Stimulated activated CD8-positive, alpha-beta memory T cell treated with anti-CD3 and anti-CD28 coated beads, Interleukin-7, amount 100 ng/mL, for 1 hour (primary cell): ENCODE measurements at places on chromosomes 4 and X.

GRCh38 chrX:120514236-120514635, 45.1 kb upstream of the LAMP2 start:
- DNase-seq: no peak

DNA sequence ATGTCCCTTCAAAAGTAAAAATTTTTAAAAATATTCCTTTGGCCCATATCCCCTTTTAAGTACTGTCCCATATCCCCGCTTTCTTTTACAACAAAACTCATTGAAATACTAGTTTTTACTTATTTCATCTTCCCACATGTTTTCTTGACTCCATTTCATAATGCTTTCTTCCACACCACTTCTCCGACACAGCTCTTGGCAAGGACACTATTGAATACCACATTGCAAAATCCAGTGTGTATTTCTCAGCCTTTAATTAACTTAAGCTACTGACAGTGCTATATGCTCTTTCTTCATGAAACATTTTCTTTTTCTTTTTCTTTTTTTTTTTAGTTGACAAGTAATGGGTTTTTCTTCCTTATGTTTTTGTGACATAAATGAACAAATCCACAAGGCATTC, 28.8 kb downstream of the PRDM8 start:
- DNase-seq: no peak

DNA sequence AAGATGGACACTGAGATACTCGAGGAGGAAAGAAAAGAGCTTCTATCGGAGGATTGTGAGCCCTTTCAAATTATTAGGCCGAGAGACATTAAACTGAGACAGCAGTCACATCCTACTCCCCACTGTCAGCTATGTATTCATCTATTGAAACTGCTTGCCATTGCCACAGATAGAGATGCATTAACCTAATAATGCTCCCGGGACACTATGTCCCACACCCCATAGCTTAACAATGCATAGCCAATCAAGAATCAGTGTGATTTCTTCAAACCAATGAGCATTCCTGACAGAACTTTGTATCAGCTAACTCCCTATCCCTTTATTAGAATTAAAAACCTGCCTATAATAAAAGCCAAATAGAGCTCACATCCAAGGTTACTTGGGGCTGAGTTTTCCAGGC, 118.1 kb upstream of the NEIL3 start:
- DNase-seq: no peak

- no peak for DNase-seq
Observed at GRCh38 chr4:129708784-129709183, 612.8 kb downstream of the C4orf33 start.

DNA sequence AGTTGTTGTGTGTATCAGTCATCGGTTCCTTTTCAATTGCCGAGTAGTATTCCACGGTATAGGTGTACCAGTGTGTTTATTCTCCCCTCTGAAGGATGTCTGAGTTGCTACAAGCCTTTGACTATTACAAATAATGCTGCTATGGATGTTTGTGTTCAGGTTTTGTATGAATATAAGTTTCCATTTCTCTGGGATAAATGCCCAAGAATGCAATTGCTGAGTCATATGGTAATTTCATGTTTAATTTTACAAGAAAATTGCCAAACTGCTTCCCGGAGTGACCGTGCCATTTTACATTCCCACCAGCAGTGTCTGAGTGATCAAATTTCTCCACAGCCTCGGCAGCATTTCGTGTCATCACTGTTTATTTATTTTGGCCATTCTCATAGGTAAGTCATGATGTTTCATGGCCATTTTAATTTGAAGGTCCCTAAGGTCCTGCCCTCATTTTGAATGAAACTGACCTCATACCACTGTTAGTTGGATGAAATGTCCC, 73.9 kb downstream of the IRF2 start:
- no peak for DNase-seq

DNA sequence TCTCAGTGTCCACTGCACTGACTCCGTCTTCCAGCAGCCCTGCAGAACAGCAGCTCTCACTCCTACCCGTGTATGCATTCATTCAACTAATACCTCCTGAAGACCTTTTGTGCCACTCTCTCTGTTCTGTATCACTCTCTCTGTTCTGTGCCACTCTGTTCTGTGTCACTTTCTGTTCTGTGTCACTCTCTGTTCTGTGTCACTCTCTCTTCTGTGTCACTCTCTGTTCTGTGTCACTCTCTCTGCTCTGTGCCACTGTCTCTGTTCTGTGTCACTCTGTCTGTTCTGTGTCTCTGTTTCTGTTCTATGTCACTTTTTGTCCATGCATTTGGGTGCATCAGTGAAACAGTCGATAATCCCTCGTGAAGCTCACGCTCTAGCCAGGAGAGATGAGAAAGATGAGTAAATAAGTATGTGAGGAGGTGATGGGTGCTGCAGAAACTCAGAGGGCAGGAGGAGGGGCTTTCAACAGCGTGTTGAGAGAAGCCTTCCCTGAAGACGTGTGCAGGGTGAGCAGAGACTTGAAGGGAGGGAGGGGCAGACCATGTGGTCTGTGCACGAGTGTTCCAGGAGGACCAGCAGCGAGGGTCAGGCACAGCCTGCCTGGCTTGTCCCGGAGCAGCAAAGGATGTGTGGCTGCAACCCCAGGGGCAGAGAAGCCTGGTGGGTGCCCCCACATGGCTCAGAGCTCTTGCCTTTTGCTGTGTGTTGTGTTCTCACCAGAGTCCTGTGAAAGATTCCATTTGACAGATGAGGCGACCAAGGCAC, 8.9 kb downstream of the PIGG start:
- no peak for DNase-seq

- no peak for DNase-seq
Observed at GRCh38 chrX:45240301-45240700, 39.6 kb upstream of the DIPK2B start.
